Activated gamma-delta T cell treated with anti-CD3 and anti-CD28 coated beads, Interleukin-2, amount 50 U/mL, for 16 hours (primary cell): ENCODE measurements at places on chromosomes 3 and 15.

DNA sequence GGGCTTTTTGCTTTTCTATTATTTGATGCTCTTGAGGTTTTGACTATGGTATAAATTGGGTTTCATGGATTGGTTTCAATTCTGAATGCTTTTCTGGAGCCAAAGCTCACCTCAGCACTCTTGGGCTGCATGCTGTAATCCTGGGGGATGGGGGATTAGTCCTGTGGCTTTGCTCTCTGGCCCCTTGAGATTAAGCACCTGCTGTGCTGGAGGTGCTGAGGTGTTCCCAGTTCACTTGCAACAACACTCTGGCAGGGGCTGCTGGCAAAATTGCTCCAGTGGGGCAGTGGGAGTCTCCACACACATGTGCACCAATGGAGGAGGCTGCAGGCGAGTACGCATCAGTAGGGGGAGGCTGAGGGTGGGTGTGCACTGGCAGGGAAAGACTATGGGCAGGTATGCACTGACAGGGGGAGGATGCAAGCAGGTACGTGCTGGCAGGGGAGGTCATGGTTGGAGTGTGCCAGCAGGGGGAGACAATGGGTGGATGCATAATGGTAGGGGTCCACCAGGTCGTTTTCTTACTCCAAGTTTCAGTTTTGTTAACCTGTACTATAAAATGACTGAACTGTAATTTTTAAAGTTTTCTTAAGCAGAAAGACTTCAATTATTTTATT, 489.2 kb downstream of the FGF12 start:
- DNase-seq = no peak

- no peak for DNase-seq
These were observed 89.4 kb downstream of the CD47 start for GRCh38 chr3:108001457-108001856.

GRCh38 chr15:90930861-90931574, 1.3 kb downstream of the HDDC3 start:
- no peak for DNase-seq

- DNase-seq = no peak
These were observed 77.8 kb upstream of the HES1 start for GRCh38 chr3:194058189-194058571.

- DNase-seq = no peak
These were observed 42.0 kb upstream of the SACM1L start for GRCh38 chr3:45647148-45647619.

DNA sequence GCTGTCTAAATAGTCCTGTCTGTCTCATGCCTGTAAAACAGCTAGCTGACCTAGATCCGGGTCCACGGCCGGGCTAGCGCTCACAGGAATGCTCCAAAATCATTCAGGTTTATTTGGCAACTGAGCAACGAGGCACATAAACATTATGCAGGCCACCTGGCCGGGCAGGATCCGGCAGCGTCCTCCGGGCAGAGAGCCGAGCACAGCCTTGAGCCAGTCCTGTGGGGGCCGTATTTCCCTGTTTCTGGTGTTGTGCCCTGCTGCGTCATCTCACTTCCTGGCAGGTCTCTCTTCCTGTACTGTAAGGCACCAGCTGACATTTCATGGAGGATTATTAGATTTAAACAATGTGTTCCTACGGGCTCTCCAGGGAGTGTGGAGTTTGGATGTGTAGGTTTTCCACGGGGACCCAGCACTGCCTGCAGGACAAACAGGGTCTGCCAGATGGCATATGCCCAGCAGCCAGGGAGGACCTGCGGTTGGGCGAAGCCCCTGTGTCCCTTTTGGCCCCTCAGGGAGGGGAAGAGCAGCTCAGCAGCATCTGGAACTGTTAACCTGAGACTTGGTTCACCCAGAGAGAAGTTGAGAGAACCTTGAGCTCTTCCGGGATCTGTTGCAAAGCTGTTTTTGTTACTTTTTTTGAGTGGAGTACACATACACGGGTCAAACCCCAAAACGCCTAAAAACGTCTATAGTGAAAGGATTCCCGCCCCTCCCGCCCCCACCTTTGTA, 16.6 kb upstream of the LRRK1 start:
- no peak for DNase-seq

DNA sequence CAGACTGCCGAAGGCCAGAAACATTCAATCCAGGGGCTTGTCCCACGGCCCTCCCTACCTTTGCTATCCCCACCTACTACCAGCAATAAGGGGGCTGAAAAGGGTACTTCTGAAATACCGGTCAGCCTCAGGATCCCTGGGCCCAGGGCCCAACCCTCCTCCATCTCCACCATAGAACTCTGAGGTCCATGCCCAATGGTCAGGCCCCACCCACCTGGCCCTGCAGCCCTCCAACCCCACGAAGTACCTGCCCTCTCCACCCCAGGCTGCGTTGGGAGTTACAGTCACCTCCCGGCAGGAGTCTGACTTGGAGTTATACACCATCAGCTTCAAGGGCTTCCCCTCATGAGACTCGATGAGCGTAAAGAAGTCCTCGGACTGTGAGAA, 6.9 kb downstream of the GORASP1 start:
- no peak for DNase-seq

GRCh38 chr3:72675243-72675642, 173.0 kb downstream of the SHQ1 start:
- DNase-seq = no peak

- no peak for DNase-seq
These were observed 4.3 kb downstream of the JMJD7 start for GRCh38 chr15:41832208-41832607.

DNA sequence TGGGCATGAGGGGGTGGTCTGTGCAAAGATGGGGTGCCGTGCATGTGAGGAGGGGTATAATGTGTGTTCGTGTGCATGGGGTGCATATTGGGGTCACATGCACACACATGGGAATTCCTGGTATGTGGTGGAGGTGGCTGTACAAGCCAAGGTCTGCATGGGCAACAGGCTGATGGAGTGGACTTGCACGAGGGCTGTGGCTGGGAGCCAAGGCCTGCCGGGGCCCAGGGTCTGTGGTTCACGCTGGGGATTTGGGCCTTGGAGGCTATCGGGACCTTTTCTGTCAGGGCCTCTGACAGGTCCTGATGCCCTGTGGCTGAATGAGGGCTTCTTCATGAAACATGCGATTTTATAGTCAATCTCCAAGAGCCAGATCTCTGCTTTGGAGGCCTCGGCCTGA, 9.8 kb upstream of the PLXND1 start:
- no peak for DNase-seq

GRCh38 chr3:58272891-58273290, 33.2 kb upstream of the RPP14 start:
- no peak for DNase-seq

DNA sequence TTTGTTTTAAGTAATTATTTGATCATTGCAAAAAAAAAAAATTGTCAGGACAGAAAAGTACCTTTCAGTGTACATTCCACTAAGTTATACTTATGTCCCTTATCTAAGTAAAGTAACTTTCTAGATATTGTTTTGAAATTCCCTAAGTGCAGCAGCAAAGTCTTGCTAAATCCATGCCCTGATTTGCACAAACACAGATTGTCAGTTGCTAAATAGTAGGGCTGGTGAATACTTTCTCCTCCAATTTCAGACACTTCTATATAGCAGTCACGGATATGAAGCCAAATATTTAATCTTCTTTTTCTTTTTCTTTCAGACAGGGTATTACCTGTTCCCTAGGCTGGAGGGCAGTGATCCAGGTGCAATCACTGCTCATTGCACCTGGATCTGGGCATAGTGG, 12.9 kb downstream of the LRRC2 start:
- no peak for DNase-seq

DNA sequence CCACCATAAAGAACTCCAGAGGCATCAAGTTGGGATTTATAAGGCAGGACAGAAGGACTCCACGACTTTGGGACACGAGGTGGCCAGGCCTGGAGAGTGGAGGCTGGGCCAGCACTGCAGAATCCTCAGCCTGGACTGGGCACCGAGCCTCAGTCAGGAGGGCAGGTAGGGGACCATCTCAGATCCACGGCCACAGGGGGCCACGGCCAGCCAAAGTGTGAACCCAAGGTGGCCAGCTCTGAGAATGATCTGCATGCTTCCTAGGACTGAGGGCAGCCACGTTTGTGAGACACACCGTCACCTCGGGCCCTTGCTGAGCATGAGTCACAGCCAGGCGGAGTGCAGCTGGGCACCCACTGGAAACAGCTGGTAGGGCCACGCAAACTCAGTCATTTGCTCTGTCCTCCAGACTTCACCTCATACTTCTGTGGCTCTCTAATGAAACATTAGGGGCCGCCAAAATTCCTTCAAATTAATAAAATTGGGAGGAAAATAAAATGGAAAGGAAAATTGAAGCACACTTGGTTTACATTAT, 65.8 kb downstream of the CTNNB1 start:
- DNase-seq = no peak

GRCh38 chr3:155026999-155027591, 53.0 kb upstream of the MME start:
- DNase-seq = no peak

DNA sequence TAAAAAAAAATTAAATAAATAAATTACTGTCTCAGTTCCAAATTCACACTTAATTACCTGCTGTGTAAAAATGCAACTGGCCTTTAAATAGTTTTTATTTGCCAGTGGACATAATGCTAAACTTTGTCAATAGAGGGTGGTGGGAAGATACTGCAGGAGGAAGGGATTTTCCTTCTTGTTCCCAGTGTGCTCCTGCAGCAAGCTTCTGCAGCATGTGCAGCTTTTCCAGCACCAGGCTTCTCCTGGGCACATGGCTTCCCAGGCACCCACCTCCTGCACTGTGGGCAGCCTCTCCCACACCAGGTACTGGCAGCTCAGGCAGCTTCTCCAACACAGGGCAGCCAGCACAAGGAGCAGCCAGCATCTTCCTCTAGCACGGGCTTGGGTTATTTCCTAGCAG, 29.6 kb upstream of the BBX start:
- DNase-seq = no peak

DNA sequence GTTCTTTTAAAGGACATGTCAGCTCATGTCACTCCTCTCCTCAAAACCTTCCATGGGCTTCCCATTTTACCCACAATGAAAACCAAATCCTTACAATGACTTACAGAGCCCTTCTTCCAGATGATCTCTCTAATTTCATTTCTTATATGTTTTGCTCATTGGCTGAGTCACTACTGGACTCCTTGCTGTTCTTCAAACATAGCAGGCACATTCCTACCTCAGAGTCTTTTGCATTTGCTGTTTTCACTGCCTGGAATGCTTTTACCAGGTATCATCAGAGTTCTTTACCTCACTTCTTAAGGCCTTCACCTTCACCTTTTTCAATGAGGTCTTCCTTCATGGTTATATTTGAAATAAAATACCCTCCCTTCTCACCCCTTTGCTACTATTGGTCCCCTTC, 57.3 kb downstream of the NECTIN3 start:
- no peak for DNase-seq

DNA sequence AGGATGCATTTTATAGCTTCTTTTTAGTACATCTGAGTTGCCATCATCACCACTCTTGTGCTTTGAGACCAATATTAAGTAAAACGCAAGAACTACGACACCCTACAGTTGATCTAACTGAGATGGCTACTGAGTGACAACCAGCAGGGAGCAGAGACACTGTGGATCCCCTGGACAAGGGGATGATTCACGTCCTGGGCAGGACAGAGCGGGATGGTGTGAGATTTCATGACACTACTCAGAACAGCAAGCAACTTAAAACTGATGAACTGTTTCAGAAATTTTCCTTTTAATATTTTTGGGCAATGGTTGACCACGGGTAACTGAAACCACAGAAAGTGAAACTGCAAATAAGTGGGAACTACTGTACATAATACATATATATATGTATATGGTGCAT, 299.2 kb downstream of the ADAMTS17 start:
- no peak for DNase-seq

GRCh38 chr15:93826293-93826692, 405.1 kb upstream of the MCTP2 start:
- DNase-seq = no peak

DNA sequence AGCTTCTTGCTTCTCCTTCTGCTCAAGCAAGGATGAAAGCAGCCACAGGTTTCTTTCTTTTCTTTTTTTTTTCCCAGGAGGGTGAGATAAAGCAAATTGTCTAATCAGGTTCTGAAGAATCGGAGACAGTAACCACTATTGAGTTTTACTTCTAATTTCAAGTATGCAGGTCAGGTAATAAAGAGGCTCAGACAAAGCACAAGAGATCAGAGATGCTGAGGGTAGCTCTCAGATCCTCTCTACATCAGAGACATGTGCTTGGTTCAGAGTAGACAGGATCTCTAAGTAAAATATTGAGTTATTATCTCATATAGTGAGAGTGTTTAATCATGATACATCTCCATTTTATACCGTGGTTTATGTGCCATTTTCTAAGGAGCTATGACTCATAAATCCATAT, 168.5 kb downstream of the NFKBIZ start:
- DNase-seq = no peak

DNA sequence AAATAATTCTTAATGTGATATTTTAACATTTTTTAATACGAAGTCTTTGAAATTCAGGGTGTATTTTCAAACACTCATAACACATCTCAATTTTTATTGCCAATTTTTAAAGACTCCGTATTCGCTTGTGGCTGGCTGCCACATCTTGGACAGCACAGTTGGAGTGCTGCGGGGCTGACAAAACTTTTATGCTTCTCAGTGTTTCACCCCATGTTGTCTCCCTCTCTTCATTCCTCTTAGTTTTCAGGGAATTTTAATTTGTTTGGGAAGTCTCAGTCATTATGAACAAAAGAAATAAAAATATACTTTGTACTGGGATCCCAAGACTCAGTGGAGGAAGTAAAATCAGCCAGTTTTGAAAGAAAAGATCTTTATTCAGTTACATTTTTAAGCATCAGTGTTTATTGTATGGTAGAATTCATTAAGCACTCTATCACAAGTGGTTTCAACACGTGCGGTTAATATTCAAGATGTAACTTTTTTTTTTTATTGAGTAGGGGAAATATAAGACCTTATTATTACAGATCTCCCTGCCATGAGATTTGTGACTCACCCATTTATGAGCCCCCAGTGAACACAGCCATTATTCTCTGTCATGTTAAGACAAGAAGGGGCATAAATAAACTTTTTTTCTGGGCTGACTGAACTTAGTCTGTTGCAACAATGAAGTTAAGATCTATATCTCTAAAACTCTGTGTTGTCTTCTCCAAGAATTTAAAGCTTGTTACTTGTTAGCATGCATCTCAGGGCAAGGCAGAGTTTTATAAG, 26.8 kb downstream of the KAT2B start:
- no peak for DNase-seq

- peak; percentile 86 for DNase-seq
These were observed at the start of gene AMIGO3 for GRCh38 chr3:49719214-49719884. Gene AMIGO3 (minus strand): TSS chr3:49719684. CDS start chr3:49719465, 219 bp downstream.

- no peak for DNase-seq
These were observed 15.7 kb upstream of the TBC1D23 start for GRCh38 chr3:100245136-100245535.

DNA sequence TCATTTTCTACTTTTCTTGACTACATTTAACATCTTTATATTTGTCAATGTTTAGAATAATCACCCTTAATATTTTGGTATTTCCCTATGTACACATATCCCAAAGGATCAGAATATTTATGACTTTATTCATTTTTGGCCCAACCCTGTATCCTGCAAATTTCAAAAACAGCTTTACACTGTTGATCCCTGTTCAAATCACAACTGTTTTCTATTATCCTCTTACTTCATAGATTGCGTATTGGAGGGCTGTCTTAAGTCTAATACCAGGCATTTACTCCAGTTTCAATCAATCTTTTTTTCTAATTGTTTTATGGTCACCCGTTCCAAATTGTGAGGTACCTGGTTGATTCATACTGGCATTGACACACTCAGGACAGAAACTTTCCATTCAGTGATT, 107.9 kb downstream of the RPL22L1 start:
- DNase-seq = no peak
